Stimulated activated CD4-positive, alpha-beta T cell treated with anti-CD3 and anti-CD28 coated beads, TNF-alpha, amount 100 ng/mL, for 1 hour (primary cell): ENCODE measurements at places on chromosomes 5 and 9.

- no peak for DNase-seq
These were observed 6.1 kb upstream of the CTNNAL1 start for GRCh38 chr9:109019420-109019819.

GRCh38 chr5:42811591-42812446, at the start of gene SELENOP:
TSS of gene SELENOP (minus strand) at chr5:42811892. CDS start at chr5:42808353, 3,539 bp downstream.
- DNase-seq = no peak

DNA sequence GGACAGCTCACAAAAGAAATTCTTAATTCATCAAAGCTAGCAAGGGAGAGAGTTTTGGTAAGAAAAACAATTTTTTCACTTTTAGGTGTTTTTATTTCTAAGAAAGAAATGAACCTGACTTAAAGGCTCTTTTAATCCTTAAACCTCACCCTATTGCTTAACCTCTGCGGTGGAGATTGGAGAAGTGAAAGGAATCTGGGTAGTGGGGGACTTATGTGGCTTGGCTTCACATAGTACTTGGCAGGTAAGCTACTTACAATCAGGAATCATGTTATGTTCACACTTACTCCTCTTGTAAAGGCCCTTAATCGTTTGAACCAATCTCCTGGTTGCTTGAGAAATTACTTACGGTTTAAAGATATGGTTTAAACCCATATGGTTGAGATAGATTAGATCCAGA, 104.8 kb downstream of the ISOC1 start:
- no peak for DNase-seq

GRCh38 chr5:85049020-85049419, 664.3 kb upstream of the EDIL3 start:
- no peak for DNase-seq

DNA sequence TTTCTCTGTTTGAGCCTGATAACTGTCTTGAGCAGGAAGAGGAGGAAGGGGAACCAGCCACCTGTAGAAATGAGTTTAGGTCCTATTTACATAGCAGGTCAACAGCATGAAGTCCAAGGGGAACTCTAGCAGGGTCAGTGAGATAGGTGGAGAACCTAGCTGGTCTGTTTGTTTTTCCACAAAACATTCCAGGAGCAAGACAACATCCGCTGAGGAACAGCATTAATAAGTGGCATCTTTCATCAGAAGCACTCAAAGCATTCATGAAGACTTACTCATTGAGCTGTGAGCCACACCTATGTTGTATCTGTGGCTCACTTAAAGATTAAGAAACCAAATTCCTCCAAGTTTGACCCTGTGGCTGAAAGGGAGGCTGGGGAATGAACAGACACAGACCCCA, 115.9 kb downstream of the ACTBL2 start:
- DNase-seq = no peak

DNA sequence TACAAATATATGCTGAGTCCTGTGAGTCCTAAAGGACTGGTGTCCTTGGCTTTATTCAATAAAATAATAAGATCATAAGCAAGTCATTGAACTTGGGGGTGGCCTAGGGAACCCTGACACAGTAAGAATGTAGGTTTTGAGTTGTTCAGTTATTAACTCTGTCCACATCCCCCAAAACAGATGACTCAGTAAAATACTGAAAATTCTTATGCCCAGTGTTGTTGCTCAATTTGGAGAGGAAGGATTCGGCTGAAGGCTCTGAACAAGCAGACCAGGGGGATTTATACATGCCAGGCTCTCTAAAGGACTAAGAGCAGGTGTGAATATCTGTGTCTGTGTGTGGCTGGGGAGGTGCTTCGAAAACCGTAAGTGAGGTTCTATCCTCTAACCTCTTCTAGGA, 173.7 kb downstream of the RMI1 start:
- DNase-seq = no peak

DNA sequence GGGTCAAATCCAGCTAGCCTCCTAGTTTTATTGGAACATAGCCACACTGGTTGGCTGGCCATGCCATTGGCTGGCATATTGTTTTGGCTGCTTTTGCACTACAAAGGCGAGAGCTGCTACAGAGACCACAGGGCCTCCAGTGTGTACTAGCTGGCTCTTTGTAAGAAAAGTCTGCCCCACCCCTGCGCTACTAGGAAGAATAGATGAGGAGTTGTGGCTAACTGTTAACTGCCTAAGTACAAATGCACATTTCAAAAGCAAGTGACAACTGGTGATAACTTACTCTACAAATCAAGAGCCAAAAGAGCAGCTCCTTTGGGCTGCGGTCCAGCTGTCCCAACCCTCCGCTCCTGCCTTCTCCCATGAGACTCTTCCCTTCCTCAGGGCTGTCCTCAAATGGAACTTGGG, 63.9 kb downstream of the SERINC5 start:
- DNase-seq = no peak
